8988T (cell line): ENCODE measurements at places on chromosomes 3 and 15.

DNA sequence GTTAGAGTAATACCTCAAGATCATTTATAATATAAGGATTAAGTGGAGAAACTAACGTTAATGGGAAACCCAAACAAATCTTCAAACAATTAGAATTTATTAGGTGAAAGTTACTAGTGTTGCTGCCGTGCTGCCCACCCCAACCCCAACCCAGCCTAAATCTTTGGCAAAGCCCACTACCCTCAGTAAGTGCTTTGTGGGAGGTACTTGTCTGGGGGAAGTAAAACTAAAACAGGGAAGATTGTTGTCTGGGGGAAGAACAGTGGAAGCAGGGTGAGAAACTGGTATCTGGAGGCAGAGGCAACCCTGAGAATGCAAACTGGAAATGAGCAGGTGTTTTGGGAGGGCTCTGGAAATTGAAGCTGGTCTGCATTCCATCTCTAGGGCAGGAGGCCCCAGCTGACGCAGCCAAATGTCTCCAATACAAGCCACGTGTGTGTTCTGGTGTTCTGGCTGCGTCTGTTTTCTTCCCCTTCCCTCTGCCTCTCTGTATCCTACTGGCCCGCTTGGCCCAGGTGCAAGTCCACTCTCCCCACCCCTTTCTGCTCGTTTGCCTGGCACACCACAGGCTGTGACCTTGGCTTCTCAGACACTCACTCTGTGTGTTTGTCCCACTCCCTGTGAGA lies 32.7 kb downstream of the FEM1B start:
- DNase-seq = no peak

DNA sequence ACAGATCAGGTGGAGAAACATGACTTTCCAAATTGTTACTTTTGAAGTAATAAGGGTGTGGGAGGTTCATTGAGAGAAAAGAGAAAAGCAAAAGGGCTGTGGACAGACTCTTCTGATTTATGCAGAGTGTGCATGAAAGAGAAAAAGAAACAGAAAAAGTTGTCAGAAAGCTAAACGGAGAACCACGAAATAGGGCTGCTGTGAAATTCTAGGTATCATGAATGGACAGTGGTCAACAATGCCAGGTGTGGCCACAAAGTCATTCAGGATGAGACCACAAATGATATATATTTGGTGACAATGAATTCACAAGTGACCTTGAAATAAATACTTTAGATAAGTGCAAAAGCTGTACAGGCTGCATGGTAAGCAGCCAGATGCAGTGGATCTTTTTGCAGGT lies 170.1 kb downstream of the IL5RA start:
- DNase-seq = no peak

GRCh38 chr3:142645236-142645793 lies 49.1 kb downstream of the PLS1 start:
- DNase-seq = peak; percentile 43

DNA sequence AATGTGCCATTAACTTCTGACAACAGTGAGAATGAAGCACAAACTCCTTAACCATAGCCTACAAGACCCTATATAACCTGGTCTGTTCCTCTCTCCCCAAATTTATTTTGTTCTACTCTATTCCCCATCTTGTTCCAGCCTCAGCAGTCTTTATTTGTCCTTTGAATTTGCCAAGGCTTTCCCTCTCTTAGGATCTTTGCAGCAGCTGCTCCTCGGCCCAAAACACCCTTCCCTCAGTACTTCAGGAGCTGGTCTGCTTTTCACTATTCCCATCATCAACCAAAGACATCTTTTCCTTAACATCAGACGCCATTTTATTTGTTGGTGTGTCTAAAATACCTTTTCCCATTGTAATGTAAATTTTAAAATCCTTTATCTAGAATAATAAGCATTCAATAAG lies 10.2 kb downstream of the PRICKLE2 start:
- DNase-seq = no peak

DNA sequence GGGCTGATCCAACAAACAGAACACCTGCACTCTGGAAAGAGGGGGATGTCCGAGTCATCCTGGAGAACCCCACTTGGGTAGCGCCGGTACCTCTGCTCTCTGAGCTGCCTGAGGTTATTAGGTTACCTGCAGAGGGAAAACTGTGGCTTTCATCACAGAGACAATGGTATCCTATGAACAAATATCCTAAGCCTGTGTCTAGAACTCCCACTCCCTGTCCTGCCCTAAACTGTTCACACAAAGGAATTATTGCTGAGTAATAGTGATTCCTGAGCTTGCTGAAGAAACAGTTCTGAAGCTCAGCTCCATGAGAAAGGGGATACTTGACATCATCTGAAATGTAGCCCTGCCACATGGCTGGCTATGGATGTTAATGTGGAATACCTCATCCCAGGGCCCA lies 31.9 kb upstream of the WNT5A start:
- DNase-seq = no peak

- DNase-seq = no peak
Measured at GRCh38 chr15:69395991-69396390, 18.2 kb upstream of the KIF23 start.

GRCh38 chr3:184448321-184449160 lies 68.7 kb downstream of the CHRD start:
- DNase-seq = no peak

- no peak for DNase-seq
Measured at GRCh38 chr3:39184968-39185285, 7.5 kb downstream of the XIRP1 start.

- DNase-seq = no peak
Measured at GRCh38 chr3:70820397-70820796, 508.0 kb upstream of the MDFIC2 start.

DNA sequence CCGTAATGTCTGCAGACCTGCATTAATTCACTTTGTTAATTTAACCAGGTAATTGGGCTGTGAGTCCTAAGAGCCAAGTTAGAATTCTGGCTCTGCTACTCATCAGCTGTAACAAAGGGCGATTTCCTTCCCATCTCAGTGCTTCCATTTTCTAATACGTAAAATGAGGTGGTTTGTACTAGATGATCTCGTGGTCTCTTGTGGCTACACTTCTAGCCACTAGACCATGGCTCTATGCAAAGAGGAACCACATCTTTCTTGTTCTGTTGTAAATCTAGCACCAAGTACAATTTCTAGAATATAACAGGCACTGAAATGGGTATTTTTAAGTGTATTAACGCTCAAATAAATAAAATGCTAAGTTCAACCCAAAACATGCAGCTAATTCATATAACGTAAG lies 174.4 kb upstream of the THBS1 start:
- no peak for DNase-seq

GRCh38 chr15:64604319-64604718 lies 143.9 kb downstream of the ZNF609 start:
- DNase-seq = no peak

DNA sequence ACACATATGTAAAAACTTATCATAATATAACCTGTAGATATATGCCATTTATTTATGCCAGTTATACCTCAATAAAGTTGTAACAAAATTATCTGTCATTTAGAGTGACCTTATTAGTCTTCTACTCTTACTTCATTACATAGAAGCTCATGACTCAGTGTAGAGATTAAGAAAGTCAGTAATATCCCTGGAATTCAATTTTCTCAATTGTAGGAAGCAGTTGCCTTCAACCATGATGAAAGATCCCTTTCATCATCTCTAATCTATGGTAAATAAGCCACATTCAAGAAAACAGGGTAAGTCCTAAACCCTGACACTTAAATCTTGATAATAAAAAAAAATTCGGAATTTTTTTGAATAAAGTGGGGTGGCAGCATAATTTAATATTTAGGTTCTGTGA lies 216.5 kb upstream of the PEX5L start:
- no peak for DNase-seq

- DNase-seq = no peak
Measured at GRCh38 chr3:107988460-107989175, 102.2 kb downstream of the CD47 start.

DNA sequence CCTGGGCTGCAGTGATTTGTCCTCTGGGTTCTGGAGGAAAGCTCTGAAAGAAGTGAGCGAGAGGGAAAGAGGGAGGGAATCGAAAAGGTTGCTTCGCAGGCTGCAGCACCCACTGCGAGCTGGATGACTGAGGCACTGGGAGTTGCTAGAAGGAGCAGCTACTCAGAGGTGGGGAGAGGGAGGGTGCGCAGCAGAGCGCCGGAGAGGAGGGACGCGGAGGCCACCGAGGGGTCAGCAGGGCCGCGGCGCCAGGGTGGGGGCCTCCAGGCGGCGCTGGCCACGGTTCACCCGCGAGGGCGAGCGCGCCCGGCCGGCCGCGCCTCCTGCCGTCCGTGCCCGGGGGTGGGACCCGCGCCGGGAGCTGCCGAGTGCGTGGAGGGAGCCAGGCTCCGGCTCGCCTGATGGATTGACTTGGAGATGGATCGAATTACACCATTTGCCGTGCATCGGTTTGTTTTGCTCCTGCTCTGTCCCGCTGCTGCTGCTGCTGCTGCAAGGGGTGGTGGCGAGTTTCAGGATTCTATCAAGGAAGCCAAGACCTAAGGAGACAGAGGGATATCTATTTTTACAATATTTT lies at the start of gene SEMA6D:
Gene SEMA6D (plus strand): TSS at position 470 of the 577 bp plus-strand sequence. CDS start 42,294 bp downstream, outside the sequence.
- peak; percentile 74 for DNase-seq

- no peak for DNase-seq
Measured at GRCh38 chr15:96599268-96599667, 268.8 kb downstream of the NR2F2 start.
